ENCODE measurements at places on chromosomes 3 and 15. TPM values are rescaled to one million over a fixed set of nuclear protein-coding genes. Genes with fewer than 3 reads are reported as not detected.

The PROK2 gene
- total RNA-seq, result 0.25 TPM

The MESD gene
- total RNA-seq, result 27.0 TPM

The AADAC gene
- total RNA-seq, result not detected

The CIDEC gene
- not detected for total RNA-seq

The OR5H1 gene
- total RNA-seq, result not detected

The COMMD4 gene
- total RNA-seq, result 69.5 TPM

The ITIH1 gene
- total RNA-seq, result not detected

The GOLGA8G gene
- not detected for total RNA-seq

The GPR171 gene
- 232 TPM for total RNA-seq

The SLC38A3 gene
- total RNA-seq, result not detected

The RAP2B gene
- total RNA-seq, result 13.7 TPM

The BFSP2 gene
- not detected for total RNA-seq

Data from activated T-helper 2 cell treated with anti-CD3 and anti-CD28 coated beads, Interferon-gamma antibody, Interleukin-2, Interleukin-4, amounts not matched to agents 10 μg/mL and 5 μg/mL and 100 μg/mL, durations not matched to agents 14 hours and 24 hours and 36 hours (primary cell).